ENCODE measurements at places on chromosomes 6 and 20. TPM values are rescaled to one million over a fixed set of nuclear protein-coding genes. Genes with fewer than 3 reads are reported as not detected.

GRCh38 chr20:19621072-19621471 is 137.0 kb upstream of the RIN2 start:
- peaks cover 57% of the 10 kb centered on the region for H3K4me1 ChIP-seq
- H3K36me3 ChIP-seq = no peaks in the 10 kb centered on the region
- H3K27me3 ChIP-seq = no peaks in the 10 kb centered on the region

DNA sequence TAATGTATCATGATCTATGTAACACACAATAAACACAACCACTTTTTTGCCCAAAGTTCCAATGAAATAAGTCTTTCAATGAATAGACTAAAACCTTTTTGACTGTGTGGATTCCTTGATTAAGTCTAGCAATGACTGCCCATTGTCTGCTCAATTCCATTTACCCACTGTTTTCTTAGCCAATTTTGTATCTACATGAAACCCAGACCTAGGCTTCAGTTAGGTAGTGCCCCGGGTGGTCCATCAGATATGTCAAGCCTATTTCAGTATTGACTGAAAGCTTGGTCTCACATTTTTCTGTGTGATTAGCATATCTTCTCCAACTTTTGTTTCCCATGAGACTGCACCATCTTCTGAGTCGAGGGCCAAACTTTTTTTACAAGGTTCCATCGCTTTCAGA is 615.0 kb downstream of the C6orf118 start:
- H3K36me3 ChIP-seq = no peaks in the 10 kb centered on the region
- no peak overlapping the region for H3K27ac ChIP-seq
- DNase-seq = no peak
- H3K27me3 ChIP-seq = no peaks in the 10 kb centered on the region
- H3K4me1 ChIP-seq = no peaks in the 10 kb centered on the region

DNA sequence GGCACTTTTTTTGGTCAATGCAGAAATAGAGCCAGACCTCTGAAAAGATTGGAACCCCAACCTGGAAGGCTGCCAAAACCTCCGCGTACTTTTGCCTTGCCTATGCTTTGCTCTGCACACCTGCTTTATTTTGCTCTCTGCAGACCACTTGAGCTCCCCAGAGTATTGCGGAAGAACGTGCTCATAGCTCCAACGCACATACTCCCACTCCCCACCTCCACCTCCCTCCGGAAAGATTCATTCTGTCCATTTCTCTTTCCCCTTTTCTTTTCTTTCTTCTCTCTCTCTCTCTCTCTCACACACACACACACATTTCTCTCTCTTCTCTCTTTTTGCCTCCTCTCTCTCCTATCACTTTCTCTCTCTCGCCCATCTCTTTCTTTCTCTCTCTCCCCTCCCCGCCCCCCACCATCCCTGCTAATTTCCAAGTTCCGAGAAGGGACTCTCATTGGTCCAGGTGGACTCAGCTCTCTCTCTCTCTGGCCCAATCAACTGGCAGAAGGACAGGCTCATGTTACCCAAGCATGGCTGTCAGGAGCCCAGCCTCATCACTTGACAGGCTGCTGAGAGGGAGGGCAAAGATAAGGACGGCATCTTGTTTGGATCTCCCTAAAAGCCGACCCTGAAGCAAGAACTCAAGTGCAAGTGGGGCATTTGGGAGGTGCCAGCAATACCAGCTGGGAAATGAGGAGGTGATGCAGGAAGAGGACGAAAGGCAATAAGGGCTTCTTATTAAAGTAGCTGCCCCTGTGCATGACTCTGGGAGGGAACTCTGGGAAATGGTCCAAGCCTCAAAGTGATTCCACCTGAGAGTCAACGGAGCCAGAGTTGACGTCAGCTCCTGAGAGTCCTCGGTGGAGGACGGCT is 246.1 kb downstream of the LY86 start:
- no peaks in the 10 kb centered on the region for H3K36me3 ChIP-seq
- DNase-seq = peak; percentile 14
- H3K4me1 ChIP-seq = no peaks in the 10 kb centered on the region
- no peaks in the 10 kb centered on the region for H3K27me3 ChIP-seq
- H3K27ac ChIP-seq = no peak overlapping the region

- no peaks in the 10 kb centered on the region for H3K4me1 ChIP-seq
- H3K4me3 ChIP-seq = no peak overlapping the region
- no peak for DNase-seq
- no peaks in the 10 kb centered on the region for H3K36me3 ChIP-seq
- H3K27me3 ChIP-seq = no peaks in the 10 kb centered on the region
- H3K27ac ChIP-seq = no peak overlapping the region
Measured at GRCh38 chr6:120736740-120737139, 597.5 kb downstream of the TBC1D32 start.

DNA sequence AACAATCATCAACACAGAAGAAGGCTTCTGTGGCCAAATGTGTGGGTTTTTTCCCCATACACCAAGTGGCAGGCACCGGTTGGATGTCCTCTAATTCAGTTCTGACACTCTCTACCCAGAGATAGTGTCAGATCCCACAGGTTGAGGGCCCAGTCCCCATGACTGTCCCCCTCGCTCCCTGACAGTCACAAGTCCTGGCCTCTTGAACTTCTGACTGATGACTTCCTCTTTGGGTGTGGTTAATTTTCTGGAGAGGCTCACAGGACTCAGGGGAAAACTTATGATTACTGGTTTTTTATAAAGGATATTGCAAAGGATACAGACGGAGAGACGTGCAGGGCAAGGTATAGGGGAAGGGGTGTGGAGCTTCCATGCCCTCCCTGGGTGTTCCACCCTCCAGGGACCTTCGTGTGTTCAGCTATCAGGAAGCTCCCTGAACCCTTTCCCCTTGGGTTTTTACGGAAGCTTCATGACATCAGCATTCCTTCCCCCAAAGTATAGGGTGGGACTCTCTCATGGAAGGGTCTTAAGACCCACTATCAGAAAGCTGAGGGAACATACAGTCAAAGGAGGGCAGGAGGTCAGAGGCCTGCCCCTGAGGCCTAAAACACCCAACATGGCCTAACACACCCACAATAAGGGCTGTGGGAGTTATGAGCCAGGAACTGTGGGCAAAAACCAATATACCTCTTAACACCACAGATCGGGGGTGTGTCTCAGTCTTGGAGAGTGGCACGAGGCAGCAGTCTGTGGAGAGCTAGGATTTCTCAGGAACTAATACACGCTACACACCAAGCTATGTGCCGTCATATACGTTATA is 33.3 kb downstream of the FARS2 start:
- no peaks in the 10 kb centered on the region for H3K36me3 ChIP-seq
- no peak overlapping the region for H3K27ac ChIP-seq

- no peaks in the 10 kb centered on the region for H3K4me1 ChIP-seq
- no peak overlapping the region for H3K4me3 ChIP-seq
- no peak overlapping the region for H3K27ac ChIP-seq
Measured at GRCh38 chr6:73200247-73200646, 25.0 kb downstream of the KHDC1L start.

- H3K27ac ChIP-seq = no peak overlapping the region
- H3K36me3 ChIP-seq = no peaks in the 10 kb centered on the region
- H3K4me1 ChIP-seq = no peaks in the 10 kb centered on the region
- no peak for DNase-seq
- no peak overlapping the region for H3K4me3 ChIP-seq
Measured at GRCh38 chr20:57037689-57038088, 228.8 kb downstream of the BMP7 start.

- H3K27ac ChIP-seq = no peak overlapping the region
- no peak for DNase-seq
- no peaks in the 10 kb centered on the region for H3K36me3 ChIP-seq
- H3K4me3 ChIP-seq = no peak overlapping the region
- no peaks in the 10 kb centered on the region for H3K4me1 ChIP-seq
- no peaks in the 10 kb centered on the region for H3K27me3 ChIP-seq
Measured at GRCh38 chr20:4476903-4477500, 244.7 kb upstream of the PRND start.

- no peaks in the 10 kb centered on the region for H3K36me3 ChIP-seq
- H3K27me3 ChIP-seq = no peaks in the 10 kb centered on the region
- H3K4me1 ChIP-seq = peaks cover 4% of the 10 kb centered on the region
- peak overlapping the region; percentile 31 for H3K27ac ChIP-seq
- peak overlapping the region; percentile 73 for H3K4me3 ChIP-seq
Measured at GRCh38 chr6:144150710-144151657, 667 bp downstream of the STX11 start.

DNA sequence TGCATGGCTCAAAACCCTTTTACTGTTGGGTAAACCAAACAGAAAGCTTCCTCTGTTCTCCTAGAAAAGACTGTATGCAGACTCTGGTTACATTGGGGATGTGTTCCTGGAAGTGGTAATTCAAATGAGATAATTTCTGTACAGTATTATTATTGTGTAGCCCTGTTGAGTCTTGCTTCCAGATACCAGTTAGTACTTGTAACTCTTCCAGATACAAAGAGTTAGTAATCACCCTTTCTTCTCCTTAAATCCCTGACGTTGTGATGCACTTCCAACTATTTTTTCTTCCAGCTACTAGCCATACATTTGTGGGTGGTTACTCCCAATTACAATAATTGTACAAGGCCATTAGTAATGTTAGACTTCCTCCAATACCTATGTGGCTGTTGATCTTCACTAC is 42.3 kb upstream of the GRIK2 start:
- H3K27me3 ChIP-seq = no peaks in the 10 kb centered on the region
- no peak overlapping the region for H3K4me3 ChIP-seq
- H3K4me1 ChIP-seq = no peaks in the 10 kb centered on the region
- no peaks in the 10 kb centered on the region for H3K36me3 ChIP-seq

The SMLR1 gene
- not detected for total RNA-seq

The CUTA gene
- total RNA-seq = 181 TPM

The ARG1 gene
- total RNA-seq = not detected

The LINC00237 gene
- not detected for total RNA-seq
